RWPE1 (cell line): ENCODE measurements at places on chromosomes 3 and 15.

DNA sequence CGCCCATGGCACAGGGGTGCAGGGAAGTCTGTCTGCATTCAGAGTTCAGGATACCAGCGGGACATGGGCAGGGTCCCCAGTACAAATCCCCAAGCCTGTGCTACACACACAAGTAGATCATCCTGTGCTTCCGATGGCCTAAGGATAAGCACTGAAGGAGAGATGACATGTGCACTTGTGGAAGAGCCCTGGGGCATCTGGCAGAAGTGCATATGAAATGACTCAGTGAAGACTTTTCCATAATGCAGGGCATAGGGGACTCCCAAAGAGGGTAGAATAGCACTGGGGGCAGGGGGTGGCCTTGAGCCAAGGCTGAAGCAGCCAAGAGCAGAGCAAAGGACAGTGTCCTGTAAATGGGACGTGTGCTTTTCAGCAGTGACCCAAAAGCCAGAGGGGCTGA, 22.9 kb downstream of the ADAMTS17 start:
- DNase-seq, result peak; percentile 30

- no peak for DNase-seq
These were observed 1.6 kb downstream of the NKTR start for GRCh38 chr3:42601896-42602581.

- DNase-seq, result peak; percentile 69
These were observed 722 bp downstream of the STRA6 start for GRCh38 chr15:74201710-74202420.

DNA sequence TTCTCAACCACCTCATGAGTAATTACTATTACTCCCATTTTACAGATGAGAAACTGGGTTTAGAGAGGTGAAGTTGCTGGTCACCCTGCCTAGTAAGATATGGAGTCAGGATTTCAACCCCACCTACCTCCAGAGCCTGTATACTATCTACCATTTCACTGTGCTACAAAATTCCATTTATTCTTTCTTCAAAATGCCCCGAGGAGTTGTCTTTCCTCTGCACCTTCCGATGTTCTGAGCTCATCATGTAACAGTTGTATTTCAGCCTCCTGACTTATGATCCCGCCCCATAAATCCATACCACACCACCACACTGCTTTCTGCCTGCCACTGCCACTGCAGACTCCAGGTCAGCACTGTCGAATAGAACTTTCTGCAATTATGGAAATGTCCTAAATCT, 71.3 kb upstream of the SLC25A36 start:
- DNase-seq, result no peak

GRCh38 chr3:176920766-176921160, 276.5 kb downstream of the TBL1XR1 start:
- DNase-seq, result no peak
